ENCODE measurements at places on chromosomes 12 and 14.

DNA sequence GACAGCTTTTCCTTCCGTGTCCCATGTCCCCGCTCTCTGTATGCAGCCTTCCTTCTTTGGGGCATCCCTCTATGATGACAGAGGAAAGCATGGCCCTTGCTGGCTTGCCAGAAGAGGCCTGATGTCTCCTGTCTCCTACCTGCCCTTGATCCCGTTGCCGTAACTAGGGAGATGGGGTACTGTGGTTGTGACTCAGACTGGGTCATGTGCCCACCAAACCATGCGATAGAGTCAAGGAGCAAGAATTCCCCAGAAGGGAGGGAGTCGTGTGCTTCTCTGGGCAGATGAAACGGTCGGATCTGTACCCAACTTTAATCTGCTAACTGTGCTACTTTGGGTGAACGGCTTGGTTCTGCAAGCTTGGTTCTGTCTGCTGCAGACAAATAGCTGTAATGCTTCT, 99.1 kb upstream of the DYNC1H1 start:
- DNase-seq: no peak

DNA sequence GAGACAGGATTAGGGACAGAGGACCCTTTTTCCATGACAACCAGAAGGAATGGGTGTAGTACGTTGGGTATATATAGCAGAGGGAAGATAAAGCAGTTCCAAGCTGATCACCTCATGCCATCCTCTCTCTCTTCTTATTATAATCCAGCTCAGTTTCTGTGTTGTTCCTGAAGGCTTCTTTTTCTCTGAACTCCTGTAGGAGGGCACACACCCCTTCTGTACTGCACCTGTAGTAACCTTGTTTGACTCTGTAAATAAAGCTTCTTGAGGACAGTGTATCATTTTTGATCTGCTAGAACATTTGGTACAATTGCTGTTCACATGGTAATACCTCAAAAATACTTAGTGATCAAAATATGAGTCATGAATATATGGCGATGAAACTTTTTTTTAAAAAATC, 33.5 kb downstream of the HELB start:
- DNase-seq: no peak

DNA sequence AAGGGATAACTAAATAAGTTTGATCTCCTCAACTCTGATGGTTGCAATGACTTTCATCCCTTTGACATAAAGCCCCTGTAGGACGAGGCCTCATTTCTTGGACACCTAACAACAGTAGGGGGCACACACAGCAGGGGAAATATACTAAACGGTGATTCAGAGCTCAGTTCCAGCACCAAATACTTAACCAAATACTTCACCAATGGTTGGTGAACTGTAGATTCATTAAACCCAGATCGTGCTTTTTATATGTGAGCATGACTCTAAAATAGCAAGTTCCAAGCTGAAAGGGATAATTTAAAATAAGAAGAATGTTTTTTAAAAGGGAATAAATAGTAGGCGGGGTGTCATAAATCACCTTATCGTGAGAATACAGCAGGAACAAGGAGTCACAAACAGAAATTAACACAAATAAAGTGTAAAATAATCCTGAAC, 53.2 kb downstream of the ATG2B start:
- no peak for DNase-seq

- DNase-seq: no peak
These were observed 39.0 kb upstream of the G2E3 start for GRCh38 chr14:30519961-30520360.

- DNase-seq: no peak
These were observed 276.5 kb upstream of the AMIGO2 start for GRCh38 chr12:47356129-47356700.

GRCh38 chr12:82866946-82867345, 180.2 kb downstream of the TMTC2 start:
- DNase-seq: no peak

- peak; percentile 77 for DNase-seq
These were observed 963 bp downstream of the ATL1 start for GRCh38 chr14:50560931-50561285.

- no peak for DNase-seq
These were observed 7.4 kb downstream of the CDKN1B start for GRCh38 chr12:12724421-12725085.

GRCh38 chr12:77782766-77783165, 47.9 kb upstream of the NAV3 start:
- DNase-seq: no peak

GRCh38 chr14:40581264-40581663, 1025.4 kb upstream of the LRFN5 start:
- no peak for DNase-seq

DNA sequence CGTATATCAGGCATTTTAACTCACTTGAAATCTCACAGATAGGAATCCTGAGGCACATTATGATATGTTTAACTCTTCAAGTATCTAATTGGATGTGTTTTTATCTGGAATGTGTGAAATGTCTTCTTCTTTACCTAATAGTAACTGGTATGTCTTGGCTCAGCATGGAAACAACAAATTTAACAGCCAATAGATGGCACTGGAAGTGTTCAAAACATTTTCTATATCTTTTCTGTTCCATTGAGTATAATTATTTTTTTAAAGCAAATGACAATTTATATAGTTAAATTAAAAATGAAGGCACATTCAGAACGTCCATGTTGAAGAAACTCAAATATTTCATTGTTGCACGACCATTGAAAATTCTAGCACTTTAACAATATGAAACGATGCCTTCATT, 164.6 kb upstream of the SLC16A7 start:
- no peak for DNase-seq

DNA sequence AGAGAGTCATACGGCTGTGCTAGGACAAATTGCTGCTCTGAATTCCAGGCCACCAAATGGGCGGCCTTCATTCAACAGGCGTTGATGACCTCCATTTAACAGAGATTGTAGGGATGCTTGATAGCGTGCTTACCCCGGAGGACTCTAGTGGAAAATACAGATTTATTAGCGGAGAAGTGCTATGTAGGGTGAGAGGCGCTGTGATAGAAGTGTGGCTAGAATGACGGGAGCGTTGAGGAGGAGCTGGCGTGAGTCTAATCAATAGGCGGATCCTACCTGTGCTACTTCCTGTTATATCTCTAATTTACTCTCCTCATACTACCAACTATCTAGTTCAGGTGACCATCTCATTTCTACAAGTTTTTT, 668 bp downstream of the MRPS35 start:
- no peak for DNase-seq

GRCh38 chr14:106286697-106287290, 760.4 kb downstream of the TMEM121 start:
- DNase-seq: peak; percentile 66

Data from testis (tissue), 5 donors.